ENCODE measurements at places on chromosomes 16 and 17.

DNA sequence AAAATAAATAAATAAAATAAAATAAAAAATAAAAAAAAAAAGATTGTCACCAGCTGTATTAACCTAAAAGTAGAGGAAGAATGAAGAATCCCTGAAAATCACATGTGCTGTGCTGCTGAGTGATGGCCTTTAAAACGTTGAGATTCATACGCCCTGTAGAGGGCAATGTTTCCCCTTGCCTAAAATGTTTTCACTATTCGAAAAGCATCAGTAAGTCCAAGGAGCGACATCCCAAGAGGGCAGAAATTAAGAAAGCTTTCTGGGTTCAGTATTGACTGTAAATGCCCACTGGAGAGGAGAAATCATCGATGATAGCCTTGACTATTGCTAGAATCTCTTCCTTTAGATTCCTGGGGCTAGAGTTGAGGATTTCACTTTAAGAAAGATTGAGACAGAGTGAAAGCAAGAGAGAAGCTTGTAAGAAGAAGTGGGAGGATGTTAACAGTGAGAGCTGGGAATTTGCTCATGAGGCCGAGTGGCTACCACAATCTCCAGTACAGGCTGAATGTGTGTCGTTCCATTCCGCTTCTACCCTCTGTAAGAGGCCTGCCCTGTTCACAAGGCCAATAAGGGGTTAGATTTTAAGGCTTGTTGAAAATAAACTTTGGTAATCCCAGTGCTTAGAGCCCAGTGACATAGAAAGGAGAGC, 170.8 kb upstream of the FAM20A start:
- DNase-seq = peak; percentile 10

DNA sequence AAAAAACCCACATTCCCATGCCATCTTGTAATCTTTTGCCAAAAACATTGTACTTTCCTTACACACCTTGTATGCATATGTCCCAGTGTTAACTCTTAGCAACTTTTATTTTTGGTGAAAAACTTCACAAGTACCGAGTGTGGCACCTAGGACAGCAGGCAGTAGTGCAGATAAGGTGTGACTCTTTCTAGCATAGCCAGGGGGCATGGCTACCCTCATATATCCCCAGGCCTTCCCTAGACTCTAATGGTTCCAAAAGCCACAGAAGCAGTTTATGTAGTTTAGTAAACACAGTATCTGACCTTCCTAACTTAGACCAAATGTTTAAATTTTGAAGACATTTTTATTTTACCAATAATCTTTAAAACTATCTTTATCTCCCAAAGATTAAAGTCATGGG, 20.5 kb upstream of the MILR1 start:
- DNase-seq = no peak

DNA sequence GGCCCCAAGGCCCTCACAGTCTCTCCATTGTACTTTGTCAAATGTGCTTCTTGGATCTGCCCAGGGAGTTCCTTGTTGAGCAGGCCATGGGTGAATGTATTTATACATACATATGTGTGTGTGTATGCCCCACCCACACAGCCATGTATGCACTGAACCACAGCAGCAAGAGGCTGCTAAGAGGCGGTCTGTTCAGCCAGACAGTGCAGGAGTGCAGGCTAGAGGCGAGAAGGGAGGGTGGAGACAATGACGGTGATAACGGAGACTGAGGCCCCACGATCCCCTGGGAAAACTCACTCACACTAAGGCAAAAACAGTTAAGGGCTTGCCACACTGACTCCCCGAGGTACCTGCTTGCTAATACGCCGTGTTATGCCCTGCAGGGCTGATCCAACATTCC, 151.0 kb upstream of the CDC42EP4 start:
- DNase-seq = no peak

- DNase-seq = no peak
Measured at GRCh38 chr16:85296859-85297660, 184.8 kb upstream of the CIBAR2 start.

DNA sequence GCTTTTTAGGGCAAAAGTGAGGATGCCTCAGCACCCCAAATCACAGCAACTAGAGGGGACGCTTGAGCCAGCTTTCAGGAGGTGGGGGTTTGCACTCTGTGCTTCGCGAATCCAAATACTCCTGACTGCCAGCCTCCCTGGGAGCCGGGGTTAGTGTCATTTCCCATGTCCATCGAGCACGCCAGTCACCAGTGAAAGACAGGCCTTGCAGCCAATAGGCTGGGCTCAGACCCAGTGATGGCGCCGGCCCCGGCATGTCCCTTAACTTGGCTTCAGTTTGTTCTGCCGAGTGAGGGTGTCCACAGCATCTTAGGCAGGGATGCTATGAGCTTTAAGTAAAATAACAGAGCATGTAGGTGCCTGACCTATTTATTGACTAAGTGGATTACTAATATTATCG, 50.9 kb upstream of the CDC42EP4 start:
- no peak for DNase-seq

DNA sequence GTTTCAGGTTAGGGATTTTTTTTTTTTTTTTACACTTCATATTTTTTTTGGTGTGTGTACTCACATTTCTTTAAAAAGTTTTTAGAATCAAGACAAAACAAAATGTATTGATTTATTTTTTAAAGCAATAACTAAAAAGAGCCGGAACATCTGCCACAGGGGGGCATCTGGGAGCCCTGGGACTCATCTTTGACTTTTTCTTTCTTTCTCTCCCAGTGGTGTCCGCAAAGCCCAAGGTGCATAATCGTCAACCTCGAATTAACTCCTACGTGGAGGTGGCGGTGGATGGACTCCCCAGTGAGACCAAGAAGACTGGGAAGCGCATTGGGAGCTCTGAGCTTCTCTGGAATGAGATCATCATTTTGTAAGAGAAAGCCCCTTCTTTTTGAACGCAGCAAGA, 36.3 kb downstream of the WWP2 start:
- DNase-seq = no peak

- peak; percentile 60 for DNase-seq
Measured at GRCh38 chr17:47650525-47651522, 1.1 kb downstream of the KPNB1 start.

- DNase-seq = no peak
Measured at GRCh38 chr17:7912927-7913524, 3.1 kb downstream of the RNF227 start.

- DNase-seq = no peak
Measured at GRCh38 chr16:62969711-62970318, 933.6 kb upstream of the CDH8 start.

GRCh38 chr17:47649972-47650524, 329 bp downstream of the KPNB1 start:
- no peak for DNase-seq

GRCh38 chr16:76963614-76964315, 227.2 kb upstream of the MON1B start:
- no peak for DNase-seq

- no peak for DNase-seq
Measured at GRCh38 chr17:80349151-80349651, 65.8 kb upstream of the ENDOV start.

- no peak for DNase-seq
Measured at GRCh38 chr16:83351846-83352245, 455.9 kb upstream of the HSBP1 start.

DNA sequence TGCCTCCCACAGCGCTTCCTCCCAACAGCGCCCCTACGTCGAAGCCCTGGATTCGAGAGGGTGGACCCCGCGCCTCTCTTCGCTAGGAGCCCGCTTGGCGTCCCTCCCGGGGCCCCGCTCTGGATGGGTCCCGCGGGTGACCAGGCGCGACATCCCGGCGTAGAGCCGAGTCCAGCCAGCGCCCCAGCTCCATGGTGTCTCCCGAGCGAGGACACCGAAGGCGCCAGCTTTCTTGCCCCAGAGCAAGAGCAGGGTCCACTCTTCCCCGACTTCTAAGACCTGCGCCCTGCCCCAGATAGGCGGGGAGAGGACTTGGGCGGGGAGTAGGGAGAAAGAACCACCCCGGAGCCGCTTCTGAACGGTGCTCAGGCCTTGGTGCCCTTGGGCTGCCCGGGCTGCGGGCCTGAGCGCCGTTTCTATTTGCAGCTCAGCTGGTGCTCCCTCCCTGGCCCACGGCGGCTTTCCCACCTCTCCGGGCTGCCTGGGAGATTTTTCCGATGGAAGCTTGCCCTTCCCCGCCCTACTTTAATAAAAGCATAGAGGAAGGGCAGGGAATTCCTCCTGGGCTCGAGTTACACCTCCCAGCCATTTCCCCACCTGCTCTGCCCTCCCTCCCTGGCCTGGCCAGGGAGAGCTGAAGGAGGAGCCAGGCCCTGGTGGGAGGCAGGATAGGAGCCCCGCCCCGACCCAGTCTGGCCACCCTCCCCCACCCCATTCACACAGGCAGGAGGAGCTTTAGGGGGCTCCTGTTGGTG, 1.8 kb downstream of the MMP15 start:
- DNase-seq = no peak

- no peak for DNase-seq
Measured at GRCh38 chr16:84308120-84308519, 13.4 kb downstream of the WFDC1 start.

DNA sequence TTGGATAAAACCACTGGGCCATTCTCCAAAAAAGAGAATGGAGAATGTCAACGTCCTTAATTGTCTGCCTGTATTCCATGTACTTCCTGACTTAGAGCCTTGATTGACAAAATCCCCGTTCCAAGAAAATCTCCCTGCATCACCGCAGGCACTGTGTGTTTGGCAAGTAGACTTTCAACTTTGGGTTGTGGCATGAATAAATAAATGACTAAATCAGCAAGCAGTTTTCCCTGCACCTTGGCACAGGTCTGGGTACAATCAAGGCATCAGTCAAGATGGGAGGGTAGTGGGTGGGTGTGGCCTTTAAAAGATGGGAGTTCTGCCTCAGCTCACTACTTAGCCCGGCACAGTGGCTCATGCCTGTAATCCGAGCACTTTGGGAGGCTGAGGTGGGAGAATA, 248.5 kb upstream of the RPL38 start:
- no peak for DNase-seq
